ENCODE measurements at places on chromosomes 1 and 21.

GRCh38 chr1:178048426-178048825, 45.5 kb upstream of the RASAL2 start:
- no peak for DNase-seq

DNA sequence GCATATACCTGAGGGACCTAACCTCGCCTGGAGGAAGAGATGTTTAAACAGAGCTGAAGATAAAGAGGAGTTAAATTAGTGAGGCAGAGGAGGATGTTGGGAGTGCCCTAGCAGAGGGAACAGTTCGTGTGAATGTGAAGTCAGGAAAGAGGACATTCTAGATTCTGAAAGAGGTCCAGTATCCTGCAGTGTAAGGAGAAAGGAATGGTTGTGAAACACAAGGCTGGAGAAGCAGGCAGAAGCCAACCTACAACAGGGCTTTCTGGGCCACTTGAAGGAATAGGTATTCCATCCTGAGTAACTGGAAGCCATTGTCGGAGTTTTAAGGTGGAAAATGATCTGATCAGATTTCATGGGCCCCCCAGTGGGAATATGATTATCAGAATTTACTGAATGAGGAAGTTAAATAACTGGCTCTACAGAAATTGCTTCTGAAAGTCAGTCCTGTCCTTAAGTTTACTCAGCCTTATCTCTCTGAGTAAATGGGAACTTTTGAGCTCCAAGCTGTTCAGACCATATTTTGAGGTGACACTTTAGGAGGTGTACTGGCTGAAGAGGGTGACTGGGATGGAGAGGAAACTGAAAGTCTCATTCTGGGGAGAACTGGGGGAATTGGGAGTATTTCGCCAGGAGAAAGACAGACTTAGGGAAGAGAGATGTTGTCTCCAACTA, 24.4 kb upstream of the FAAH start:
- DNase-seq: no peak

DNA sequence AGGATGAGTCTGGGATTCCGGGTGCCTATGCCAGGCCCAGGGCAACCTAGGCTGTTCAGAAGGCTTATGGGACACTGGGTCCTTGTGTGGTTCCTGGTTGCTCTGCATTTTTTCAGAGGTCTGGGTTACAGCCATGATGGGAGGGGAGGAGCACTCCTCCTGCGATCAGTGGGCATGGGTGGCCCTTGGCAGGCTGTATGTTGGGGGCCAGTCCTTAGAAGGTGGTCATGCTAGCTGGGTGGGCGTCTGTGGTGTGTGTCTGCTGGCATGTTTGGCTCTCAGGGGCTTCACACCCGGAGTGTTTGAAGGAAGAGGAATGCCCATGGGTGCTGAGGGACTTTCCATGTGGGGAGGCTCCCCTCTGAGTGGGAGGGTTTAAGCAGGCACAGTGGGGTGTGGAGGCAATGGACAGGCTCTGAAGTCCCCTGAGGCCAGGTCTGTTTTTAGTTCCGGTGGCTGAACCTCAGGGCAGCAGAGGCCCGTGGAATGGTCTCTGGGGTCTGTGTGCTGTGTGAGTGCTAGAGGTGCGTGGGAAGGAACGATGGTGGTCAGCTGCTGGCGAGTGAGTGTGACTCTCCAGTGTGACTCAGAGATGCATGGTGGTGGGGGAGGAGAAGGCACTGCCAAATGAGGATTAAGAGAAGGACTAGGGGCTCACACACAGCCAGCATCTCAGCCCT, 25.3 kb downstream of the CACNA1E start:
- no peak for DNase-seq

DNA sequence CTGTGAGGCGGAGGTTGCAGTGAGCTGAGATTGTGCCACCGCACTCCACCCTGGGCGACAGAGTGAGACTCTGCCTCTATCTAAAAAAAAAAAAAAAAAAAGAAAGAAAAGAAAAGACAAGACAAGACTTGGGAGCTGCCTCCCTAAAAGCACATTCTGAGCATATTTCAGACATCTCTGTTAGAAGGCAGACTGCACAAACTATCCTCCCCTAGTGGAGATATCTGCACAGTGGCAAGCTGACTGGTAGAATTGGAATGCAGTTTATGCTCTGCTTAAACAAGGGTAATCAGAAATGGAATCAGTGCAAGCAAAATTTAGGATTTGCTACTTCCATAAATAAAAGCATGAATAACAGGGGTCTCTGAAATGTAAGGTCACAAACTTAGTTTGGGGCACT, 31.8 kb downstream of the GNG4 start:
- no peak for DNase-seq

GRCh38 chr21:38410466-38410865, 87.8 kb downstream of the ERG start:
- no peak for DNase-seq

DNA sequence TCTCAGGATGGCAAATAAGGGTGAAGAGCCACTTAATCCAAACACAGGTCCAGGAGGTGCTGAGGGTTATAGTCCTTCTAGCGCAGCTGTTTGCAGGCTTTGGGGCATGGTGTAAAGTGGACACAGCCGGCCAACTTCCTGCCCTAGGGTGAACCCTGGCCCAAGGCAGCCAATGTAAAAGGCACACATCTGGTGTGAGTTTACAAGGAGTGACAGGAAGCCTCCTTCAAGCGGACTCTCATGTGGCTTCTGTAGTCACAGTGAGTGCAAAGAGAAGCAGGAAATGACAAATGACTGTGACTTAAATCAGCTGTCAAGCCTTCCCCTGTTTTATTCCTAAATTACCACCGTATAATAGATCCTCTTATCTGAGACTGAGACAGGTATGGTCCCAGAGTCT, 213.0 kb downstream of the CRB1 start:
- DNase-seq: no peak

DNA sequence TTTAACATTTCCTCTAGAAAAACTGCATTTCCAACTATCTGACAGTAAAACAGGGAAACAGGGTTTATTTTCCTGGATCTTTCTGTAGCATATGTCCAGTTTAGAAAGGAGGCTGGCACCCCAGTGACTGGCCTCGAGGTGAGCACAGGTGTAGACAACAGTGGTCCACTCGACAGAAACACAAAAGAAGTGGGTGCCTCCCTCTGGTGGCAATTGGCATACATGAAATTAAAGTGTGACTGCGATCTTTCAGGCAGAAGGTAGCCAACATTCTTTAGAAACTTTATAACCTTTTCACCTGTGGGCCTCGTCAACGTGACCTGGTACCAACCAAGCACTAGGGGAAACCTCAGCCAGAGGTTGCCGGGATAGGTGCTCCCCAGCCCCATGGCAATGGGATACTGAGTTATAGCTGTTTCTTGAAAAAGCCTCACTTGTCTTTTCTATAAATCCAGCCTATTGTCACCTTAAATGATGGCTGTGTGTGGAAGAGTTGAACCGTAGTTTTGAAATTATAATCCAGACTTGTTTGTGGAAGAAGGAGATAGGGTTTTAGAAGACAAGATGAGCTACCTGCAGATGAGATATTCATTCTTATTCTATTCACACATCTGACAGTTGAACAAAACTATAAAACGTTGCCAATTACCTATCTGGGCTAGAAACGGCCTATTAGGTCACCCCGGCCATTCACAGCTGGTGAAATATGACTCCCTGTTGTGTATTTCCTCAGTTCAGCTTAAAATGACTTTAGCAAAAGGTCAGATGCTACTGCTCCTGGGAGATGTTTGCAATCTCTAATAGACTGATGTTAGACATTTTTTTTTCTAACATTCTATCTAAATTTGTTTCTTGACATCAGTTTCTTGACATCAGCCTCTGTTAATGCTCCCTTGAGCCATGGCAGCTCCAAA, 44.3 kb downstream of the PCP4 start:
- DNase-seq: no peak

GRCh38 chr1:75712306-75712705, 12.2 kb upstream of the ACADM start:
- no peak for DNase-seq

DNA sequence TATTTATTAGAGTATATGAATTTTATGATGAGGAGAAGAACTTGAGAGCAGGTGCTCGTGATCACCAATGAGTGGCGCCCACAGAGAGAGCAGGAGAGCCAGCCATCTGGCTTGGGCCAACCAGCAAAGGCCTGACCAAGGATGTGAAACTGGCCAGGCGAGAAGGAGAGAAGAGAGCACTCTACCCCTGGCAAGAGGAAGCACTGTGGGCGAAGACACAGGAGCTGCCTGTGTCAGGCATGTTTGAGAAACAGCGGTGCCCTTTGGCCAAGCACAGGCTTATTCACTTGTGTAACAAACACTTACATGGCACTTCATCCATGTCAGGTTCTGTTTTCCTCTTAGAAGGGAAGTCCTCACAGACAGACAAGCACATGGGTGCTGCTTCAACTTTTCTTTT, 4.2 kb upstream of the SIPA1L2 start:
- no peak for DNase-seq

- no peak for DNase-seq
Measured at GRCh38 chr21:42680429-42680828, 27.0 kb downstream of the PDE9A start.

GRCh38 chr1:222105861-222106260, 364.0 kb upstream of the DUSP10 start:
- DNase-seq: no peak
